Activated T-helper 1 cell treated with anti-CD3 and anti-CD28 coated beads, Interleukin-12 subunit alpha, Interleukin-12 subunit beta, Interleukin-2, Interleukin-4 antibody, amounts not matched to agents 30 ng/mL and 10 ng/mL and 1 ng/mL, durations not matched to agents 14 hours and 24 hours and 36 hours (primary cell): ENCODE measurements at places on chromosomes 16 and 17.

DNA sequence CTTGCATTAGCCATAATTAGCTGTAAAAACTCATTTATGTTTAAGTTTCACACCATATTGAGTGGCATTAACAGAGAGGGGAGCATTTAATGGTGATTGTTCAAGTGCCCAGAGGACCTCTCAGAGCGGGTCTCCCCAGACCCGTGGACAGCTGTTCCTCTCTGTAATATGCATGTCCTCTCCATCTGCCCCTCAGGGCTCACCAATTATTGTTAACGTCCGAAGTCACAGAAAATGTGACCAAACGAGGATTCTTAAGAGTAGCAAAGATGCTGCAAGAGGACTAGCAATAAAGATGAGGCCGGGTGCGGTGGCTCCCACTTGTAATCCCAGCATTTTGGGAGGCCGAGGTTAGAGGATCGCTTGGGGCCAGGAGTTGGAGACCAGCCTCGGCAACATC, 130.2 kb downstream of the CPPED1 start:
- DNase-seq: no peak

DNA sequence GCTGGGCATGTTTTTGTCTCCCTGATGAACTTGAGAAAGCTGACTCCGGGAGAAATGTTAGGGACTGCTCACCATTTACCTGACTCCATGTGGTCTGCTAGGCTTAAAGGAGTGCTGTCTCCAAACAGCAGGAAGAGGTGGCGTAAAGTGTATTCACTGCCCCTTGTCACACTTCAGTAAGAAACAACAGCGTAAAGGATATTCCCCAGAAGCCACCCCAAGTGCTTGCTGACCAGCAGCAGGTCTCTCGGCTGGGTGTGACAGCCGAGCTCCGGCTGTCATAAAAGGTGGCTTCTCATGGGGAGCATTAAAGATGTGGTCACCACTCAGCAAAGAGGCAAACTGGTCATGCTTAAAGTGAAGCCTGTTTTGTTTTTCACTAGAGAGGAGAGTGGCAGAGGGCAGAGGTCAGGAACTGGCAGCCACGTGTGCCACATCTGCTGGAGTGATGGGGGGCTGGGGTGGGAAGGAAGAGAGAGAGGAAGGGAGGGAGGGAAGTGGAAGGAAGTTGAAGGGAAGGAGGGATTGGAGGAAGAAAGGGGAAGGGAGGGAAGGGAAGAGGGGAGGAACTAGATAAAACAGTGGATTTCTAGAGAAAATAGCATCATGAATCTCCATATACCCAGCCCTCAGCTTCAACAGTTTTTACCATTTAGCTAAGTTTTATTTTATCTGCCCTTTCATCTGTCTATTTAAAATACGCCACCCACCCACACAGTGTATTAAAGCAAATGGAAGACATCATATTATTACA, 119.3 kb downstream of the CLEC16A start:
- no peak for DNase-seq

DNA sequence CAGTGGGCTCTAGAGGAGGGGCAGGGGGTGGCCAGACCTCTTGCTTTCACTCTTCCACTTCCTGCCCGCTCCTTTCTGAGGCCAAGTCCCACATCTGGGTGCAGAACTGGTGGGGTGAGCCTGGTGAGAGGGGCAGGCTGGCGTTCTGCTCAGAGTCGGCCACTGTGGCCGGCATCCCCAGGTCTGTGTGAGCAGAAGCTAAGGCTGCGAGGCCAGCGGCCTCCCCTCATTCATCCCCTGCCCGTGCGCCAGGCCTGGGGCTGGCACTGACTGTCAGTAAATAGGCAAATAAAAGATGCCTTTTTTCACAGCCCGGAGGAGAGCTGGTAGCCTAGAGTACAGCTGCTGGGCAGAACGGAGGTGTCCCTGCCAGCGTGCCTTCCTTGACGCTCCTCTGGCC, 1.2 kb downstream of the DEF8 start:
- DNase-seq: no peak

DNA sequence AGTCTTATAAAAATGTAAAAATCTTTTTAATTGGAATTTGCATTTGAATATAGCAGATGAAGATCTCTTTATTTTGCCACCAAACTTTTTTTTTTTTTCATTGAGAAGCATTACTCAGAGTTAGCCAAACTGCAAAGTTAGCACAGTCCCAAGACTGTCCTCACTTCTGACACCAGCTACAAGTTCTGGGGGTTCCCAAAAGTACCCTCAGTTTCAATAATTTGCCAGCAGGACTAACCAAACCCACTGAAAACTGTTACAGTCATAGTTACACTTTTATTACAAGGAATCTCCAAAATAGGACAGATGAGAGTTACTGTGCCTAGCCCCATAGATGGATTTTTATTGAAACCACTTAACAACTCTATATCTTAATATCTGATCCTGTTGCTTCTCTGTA, 144.1 kb downstream of the CHD9 start:
- DNase-seq: no peak

DNA sequence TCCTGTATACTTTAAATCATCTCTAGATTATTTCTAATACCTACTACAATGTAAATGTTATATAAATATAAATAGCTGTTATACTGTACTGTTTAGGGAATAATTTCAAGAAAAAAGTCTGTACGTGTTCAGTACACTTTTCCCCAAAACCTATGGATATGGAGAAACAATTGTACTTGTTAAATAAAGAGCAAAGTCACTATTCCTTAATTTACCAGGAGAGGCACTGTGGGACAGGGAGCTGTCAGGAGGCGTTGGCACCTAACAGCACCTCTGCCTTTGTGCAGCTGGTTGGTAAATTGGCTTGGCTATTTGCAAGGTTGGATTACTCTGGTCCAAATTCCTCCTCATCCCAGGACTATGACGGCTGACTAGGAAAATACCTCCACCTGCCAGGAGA, 28.0 kb downstream of the CRHR1 start:
- no peak for DNase-seq

- DNase-seq: no peak
Observed at GRCh38 chr17:73380439-73381106, 68.8 kb upstream of the CDC42EP4 start.

GRCh38 chr16:80117556-80118130, 423.1 kb upstream of the DYNLRB2 start:
- DNase-seq: no peak

DNA sequence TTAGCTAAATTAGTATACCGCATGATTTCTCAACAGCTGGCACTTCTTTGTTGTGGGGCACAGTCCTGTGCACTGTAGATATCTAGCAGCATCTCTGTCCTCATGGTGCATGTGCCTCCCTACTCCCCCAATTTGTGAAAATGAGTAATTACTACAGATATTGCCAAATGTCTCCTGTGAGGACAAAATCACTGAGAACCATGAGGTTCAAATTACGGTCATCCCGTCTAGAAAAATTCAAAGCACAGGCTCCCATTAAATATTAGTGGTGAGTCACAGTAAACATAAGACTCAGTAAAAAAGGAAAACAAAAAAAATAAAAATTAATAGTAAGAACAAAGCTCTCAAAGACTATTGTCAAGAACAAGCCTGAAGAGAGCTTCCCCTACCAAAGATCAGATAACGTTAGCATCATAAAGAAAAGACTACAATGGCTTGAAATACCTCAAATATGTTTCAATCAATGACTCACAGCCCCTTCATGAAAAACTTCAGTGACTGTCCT, 57.8 kb downstream of the STH start:
- no peak for DNase-seq

DNA sequence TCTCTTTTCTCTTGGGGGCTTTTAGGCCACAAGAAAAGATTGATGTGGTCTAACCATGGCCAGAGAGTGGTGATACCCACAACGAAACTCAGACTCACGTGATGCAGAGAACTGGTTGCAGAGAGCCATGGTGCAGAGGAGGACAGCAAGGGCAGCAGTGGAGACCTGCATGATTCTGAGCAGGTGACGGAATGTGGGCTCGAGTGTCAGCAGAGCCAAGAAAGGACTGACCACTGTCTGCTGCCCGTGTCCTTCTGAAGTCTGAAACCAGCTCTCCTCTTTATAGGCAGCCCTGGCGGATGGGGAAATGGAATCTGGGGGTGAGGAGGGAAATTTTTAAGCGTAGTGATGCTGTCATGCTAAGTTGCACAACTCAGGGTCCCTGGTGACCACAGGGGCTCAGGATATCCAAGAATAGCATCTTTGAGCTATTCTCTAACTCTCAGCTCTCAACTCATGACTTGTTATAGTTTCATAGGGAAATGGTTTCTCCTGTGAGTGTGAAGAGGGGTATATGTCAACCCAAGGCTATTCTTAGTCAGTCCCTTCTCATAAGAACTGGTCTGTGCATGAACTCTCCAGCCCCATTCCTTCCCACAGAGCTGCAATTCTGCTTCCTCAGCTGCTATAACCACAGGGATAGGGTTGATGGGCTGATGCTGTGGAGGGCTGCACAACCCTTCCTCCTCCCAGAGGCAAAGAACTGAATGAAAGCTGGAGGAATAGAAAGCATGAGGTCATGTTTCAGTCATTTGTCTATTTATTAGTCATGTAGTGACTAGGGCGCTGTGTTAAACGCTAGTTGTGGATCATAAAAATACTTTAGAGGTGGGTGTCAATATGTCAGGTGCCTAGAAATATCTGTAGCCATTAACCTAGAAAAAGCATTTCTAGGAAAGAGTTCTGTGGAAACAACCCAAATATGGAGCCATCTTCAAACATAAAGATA, at the start of gene CCL3:
CCL3 (minus strand) TSS at position 256 of the 949 bp plus-strand sequence; CDS start at position 171, 85 bp downstream.
- DNase-seq: no peak

DNA sequence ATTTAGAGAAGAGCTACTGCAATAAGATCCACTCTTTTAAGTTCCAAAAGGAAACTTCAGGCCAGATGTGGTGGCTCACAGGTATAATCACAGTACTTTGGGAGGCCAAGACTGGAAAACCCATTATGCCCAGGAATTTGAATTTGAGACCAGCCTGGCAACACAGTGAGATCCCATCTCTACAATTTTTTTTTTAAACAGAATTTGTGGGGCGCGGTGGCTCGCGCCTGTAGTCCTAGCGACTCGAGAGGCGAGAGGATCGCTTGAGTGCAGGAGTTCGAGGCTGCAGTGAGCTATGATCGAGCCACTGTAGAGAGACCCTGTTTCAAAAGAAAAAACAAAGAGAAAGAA, 793 bp downstream of the COG7 start:
- no peak for DNase-seq

GRCh38 chr17:39352511-39352910, 48.9 kb downstream of the FBXL20 start:
- DNase-seq: no peak
